ENCODE measurements at places on chromosomes 11 and 22. TPM values are rescaled to one million over a fixed set of nuclear protein-coding genes. Genes with fewer than 3 reads are reported as not detected.

GRCh38 chr11:60780774-60781173 lies 4.4 kb upstream of the MS4A10 start:
- no peak for DNase-seq

DNA sequence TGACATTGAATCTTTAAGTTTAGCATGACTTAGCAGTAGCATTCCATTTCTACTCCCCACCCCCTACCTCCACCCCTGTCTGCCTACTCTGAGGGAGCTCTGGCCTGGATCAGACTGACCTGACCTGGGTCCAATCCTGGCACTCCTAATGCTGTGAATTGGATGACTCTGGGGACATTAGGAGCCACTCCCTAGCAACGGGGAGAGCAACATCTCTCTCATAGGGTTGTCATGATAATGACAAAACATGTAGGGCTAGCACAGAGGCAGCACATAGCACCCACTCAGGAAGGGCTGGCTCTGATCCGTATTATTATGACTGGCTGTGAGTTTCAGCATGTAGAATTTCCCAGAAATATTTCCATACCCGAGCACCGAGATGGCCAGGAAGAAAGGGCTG lies 40.5 kb downstream of the CABIN1 start:
- no peak for DNase-seq

- DNase-seq, result no peak
Measured at GRCh38 chr22:22348127-22348814, 103.7 kb downstream of the VPREB1 start.

DNA sequence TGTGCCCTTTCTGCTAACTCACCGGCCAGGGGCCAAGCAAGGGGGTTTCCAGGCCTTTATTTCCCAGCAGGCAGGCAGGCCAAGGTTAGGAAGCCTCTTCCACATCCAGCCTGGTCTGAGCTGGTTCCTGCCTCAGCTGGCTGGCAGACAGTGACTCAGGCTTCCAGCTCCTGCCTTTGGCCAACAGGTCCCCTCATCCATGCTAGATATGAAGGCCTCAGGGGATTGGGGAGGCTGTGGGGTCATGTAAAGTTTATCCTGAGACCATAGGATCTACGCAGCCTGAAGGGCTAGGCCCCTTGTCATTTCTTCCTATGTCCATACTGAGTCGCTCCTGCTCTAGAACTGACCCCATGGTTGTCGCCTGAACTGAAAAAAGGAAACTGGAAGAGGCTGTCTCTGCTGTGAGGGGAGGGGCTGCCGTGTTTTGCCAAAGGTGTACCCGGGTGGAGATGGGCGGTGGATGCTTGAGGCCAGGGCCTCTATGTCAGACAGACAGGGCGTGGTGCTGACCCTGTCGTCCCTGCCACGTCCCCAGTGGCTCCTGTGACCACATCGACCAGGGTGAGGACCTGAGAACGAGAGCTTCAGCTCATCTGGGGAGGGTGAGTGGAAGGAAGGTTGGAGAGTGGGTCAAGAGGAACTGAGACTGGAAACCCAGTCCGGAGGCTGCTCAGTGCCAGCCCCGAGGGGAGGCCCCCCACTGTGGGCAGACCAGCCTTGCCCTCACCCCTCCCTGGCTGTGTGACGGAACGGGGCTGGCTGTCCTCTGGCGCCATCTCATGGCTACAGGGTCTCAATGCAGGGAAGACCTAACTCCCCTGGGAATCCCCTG lies 17.0 kb downstream of the P2RY6 start:
- no peak for DNase-seq

DNA sequence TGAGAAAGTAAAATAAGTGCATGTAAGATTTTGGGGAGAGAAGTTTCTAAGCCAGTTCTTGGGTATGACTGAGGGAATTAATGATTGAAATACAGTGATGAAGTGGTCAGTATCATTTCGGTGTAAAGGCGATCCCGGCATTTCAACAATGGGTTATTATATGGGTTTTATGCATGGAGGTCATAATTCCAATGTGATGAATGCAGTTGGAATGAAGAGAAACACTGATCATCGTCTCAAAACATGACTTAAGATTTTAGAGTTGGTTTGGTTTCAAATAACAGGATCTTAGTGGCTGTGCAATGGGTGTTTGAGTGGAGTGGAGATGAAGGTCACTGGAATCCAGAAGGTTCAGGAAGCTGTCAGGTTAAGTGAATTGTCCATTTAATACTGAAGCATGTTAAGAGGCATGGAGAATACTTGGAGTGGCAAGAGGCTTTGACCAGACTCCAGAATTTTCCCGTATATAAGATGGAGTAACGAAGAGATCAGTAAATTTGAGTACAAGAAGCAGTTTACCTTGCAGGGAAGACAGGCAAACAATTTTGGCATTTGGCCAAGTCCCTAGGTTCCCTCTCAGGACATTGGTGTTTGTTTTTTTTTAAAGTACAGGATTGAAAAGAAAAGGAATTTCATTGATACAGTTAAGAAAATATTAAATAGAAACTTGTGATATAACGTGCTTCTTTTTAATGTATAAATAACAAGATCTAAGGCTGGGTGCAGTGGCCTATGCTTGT lies 96.4 kb upstream of the BIRC3 start:
- DNase-seq, result no peak

DNA sequence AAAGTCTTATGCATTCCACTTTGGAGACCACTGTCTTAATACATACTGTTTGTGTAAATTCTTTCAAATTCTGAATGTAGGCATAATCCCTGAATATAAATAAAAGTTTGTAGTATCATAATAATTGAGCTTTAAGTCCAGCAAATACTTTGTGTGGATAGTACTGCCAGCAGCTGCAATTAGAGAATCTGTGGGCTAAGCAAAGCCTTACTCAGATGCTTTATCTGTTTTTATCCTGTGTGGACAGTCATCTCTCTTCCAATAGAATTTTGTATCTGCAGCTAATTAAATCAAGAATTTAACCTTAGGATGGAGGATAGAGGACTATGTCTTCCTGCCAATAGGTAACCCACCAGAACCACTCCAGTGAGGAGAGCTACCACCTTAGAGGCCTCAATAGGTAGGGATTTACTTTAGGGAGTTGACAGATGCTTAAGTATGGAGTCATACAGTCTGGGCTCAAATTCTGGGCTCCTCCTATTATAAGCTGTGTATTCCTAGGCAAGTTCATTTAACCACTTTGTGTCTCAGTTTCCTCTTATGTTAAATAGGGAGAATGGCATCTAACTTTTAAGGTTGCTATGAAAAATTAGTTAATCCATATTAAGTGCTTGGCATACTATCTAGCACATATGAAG lies 71.1 kb downstream of the STIM1 start:
- no peak for DNase-seq

Gene ZNF280B
- polyA plus RNA-seq, result 1.2 TPM

DNA sequence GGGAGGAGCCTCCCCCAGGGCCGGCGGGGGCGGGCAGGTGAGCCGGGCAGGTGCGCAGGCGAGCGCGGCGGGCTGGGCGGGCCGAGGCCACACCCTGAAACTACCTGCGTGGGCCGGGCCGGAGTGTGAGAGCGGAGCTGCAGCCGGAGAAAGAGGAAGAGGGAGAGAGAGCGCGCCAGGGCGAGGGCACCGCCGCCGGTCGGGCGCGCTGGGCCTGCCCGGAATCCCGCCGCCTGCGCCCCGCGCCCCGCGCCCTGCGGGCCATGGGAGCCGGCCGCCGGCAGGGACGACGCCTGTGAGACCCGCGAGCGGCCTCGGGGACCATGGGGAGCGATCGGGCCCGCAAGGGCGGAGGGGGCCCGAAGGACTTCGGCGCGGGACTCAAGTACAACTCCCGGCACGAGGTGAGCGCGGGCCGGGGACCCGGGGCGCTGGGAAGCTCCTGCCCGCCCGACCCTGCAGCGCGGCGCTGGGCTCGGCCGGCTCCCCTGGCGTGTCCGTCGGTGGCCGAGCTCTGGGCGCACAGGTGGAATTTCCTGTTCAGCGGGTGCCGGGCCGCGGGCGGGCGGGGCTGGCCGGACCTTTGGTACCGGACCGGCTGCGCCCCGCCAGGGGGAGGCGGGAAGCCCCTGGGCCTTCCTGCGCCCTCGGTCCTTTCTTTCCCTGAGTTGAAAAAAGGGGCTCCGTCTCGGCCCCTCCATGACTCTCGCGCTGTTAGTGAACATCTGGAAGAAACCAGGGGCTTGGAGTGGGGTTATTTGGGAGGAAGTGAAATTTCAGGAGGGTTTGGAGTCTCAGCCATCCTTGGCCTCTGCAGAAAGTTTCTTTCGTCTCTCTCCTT lies at the start of gene ST14:
TSS of gene ST14 (plus strand) at position 126 of the 841 bp plus-strand sequence. CDS start at position 324, 198 bp downstream.
- no peak for DNase-seq

Gene IL18
- 1.5 TPM for polyA plus RNA-seq

Gene ADORA2A
- polyA plus RNA-seq, result 0.97 TPM

GRCh38 chr11:88332851-88333250 lies 4.7 kb downstream of the CTSC start:
- DNase-seq, result no peak

Gene USP2
- polyA plus RNA-seq, result 0.27 TPM

Gene GRM5
- not detected for polyA plus RNA-seq

DNA sequence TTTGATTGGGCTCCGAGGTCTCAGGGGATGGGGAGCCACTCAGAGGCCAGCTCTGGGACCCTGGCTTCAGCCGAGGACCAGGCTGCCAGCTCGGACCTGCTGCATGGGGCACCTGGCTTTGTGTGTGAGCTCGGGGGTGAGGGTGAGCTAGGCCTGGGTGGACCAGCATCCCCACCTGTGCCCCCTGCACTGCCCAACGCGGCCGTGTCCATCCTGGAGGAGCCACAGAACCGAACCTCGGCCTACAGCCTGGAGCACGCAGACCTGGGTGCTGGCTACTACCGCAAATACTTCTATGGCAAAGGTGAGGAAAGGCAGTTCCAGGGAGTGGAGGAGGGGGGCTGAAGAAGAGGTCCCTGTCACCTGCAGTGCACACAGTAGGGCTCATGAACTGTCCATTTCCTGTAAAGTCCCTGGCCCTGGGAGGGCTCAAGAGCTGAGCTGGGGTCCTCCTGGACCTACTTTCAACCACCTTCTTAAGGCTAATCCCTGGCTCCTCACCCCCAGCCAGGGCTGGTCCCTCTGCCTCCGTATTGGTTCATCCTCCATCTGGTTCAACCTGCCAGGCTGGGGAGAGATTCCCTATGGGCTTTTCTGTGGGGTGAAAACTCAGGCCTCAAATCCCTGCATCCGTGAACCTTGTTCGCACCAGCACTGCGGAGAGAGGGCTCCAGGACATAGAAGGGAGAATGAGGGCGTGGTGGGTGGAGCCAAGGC lies 3.6 kb downstream of the SIPA1 start:
- DNase-seq, result no peak

Gene OR10A2
- polyA plus RNA-seq, result not detected

- DNase-seq, result no peak
Measured at GRCh38 chr11:68396516-68396915, 64.0 kb upstream of the PPP6R3 start.

Gene FGF3
- not detected for polyA plus RNA-seq

- no peak for DNase-seq
Measured at GRCh38 chr11:17853280-17853679, 118.7 kb downstream of the KCNC1 start.

DNA sequence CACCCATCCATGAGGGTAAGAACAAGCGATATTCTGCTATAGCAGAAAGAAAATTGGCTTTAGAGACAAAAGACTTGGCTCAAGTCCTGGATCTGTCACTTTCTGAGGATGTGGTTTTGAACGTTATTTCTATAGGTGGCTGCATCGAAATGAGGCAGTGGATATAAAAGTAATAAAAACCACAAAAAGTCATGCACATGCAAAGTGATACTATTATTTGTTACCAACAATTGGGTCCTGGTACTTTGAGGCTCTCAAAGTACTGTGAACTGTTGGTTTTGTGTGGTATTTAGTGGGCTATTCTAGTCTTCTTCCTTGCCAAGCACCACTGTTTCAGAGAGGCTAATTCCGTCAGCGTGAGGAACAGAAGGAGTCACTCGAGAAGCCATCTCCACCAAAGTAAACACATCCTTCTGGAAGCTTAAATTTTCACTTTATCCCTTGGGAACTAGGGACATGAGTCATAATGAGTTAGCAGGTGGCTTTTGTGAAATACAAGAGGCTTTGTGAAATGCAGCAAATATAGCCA lies 13.1 kb downstream of the UBASH3B start:
- DNase-seq, result no peak

GRCh38 chr11:123247813-123248379 lies 52.8 kb upstream of the CLMP start:
- no peak for DNase-seq

DNA sequence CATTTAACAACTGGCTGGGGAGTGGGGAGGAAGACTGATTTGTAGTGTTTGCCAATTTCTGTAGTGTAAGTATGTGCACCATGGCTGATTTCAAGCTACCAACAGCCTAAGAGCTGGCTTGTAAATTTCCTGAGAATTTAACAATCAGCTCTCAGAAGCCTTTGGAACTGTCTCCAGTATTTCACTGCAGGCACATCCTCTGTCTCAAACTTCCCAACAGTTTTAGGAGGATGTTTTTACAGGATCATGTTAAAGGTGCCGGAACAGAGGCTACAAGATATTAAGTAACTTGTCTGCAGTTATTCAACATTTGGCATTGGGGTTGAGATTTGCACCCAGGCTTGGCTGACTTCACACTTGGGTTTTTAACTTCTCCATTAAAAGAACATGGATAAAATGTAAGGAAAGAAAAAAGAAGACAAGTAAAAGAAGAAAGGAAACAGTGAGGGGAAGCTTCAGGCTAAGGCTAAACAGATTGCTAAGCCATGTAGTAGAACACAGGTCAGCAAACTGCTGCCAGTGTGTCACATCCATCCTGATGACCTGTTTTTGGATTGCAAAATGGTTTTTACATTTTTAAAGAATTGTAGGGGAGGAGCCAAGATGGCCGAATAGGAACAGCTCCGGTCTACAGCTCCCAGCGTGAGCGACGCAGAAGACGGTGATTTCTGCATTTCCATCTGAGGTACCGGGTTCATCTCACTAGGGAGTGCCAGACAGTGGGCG lies 204.8 kb upstream of the SESN3 start:
- DNase-seq, result no peak

- DNase-seq, result no peak
Measured at GRCh38 chr22:19525666-19526065, 1.5 kb upstream of the CLDN5 start.

GRCh38 chr22:41368543-41369423 lies 13.0 kb upstream of the TEF start:
- DNase-seq, result no peak

GRCh38 chr22:28207281-28208030 lies 288.4 kb upstream of the PITPNB start:
- DNase-seq, result peak; percentile 45

Gene CALCB
- polyA plus RNA-seq, result not detected

Gene GAS2
- 0.44 TPM for polyA plus RNA-seq

- DNase-seq, result peak; percentile 84
Measured at GRCh38 chr11:8832571-8833260, 78.3 kb upstream of the AKIP1 start.

Gene OR51T1
- not detected for polyA plus RNA-seq

GRCh38 chr22:48054596-48054995 lies 1292.1 kb downstream of the TBC1D22A start:
- DNase-seq, result no peak

Gene HSCB
- polyA plus RNA-seq, result 12.7 TPM

DNA sequence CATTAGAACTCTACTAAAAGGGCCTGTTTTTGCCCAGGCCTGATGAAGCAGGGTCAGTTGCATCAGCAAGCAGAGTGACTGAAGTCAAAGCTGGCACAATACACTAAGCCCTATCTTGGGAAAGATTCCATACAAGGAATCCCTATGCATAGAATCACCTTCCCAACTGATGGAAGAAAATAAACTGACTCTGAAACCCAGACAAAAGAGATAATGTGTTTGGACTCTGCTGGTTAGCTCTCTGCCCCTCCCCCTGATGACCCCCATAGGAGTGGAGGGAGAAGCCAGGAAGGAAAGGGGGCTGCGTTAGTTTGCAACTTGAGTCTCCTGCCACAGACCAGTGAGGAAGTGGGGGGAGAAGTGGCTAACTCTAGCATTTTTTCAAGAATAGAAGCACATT lies 32.9 kb downstream of the GALNT18 start:
- DNase-seq, result no peak

Gene TRPM5
- not detected for polyA plus RNA-seq

Data from BJ (cell line).